ENCODE measurements at places on chromosomes 2 and 18.
A peak's percentile ranks its signal among the peaks of the same experiment; 100 is the strongest.

DNA sequence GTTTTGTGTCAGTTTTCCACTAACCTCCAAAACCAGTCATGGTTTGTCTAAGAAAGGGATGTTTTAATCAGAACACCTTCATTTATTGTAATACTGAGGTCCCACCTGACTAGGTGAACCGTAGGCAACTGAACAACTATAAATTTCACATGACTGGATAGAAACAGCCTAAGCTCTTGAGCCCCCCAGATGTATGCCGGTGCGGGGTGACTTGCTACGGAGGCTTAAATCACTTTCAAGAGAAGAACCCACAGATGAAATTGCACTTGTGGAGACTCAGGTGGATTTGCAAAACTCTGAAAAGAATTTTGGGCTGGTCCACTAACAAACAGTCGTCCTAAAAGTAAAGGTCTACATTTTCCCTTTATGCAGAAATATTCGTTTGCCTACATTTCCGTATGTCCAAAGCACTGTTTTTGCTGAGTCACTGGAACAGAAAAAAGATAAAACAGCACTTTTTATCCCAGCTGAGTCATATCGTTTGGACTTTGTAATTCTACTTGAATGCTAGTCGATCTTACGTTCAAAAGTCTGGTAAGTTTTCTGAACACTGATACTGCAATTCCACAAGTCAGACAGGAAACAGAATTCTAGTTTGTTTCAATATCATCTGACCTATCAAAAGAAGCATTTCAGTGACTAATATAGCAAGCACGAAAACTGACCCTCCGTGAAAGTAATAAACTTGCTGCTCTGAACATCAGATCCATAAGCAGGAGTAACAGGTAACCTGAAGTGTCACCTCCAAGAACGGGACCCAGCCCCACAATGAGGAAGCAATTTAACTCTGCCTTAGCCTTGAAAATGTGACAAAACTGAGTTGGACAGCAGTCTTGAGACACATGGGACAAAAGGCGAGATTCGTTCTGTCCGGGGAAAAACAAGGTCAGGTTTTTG, 18.1 kb downstream of the ZNF516 start:
- DNase-seq = no peak

DNA sequence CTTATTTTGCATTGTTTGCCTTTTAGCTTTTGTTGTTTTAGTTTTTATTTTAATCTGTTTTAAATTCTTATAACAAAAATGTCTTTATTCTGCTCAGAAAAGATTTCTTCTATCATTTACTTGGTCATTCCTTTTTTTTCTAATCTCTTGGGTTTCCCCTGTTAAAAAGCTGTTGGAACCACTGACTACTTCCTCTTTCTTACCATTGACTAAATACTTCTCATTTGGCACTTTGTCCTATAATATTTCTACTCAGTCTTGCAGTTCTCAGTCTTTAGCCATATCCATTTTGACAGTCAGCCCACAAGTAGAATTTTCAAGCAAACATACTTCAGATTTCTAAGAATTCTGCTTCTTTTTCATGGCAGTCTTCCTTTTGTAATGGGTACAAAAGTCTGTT, 567.2 kb downstream of the SATB2 start:
- DNase-seq = peak; percentile 26

- no peak for DNase-seq
These were observed 69.2 kb downstream of the BOLA3 start for GRCh38 chr2:74078466-74078865.

GRCh38 chr18:73235491-73235890, 367.7 kb upstream of the NETO1 start:
- DNase-seq = peak; percentile 12

- no peak for DNase-seq
These were observed 253.9 kb downstream of the AGAP1 start for GRCh38 chr2:235747786-235748091.

DNA sequence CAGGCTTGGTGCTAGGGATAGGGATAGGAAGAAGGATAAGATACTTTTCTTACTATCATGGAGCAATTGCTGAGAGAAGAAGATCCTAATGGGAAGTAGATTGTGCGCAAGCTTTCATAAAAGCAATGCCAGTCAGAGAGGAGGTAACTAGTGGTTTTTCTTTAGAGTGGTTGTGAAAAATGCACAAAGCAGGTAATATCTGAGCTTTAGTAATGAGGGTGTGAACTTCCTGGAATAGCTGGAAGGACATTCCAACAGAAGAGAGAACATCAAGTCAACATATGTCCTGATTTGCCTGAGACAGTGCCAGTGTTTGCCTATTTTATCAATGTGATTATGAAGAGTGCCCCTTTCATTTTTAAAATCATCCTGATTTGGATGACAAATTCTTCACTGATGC, 34.1 kb downstream of the CCBE1 start:
- no peak for DNase-seq

All from GM13977 (cell line).